GF-D8 (cell line): ENCODE measurements at places on chromosomes 4 and X.

GRCh38 chr4:8198206-8198905, 734 bp upstream of the SH3TC1 start:
- no peak for DNase-seq

DNA sequence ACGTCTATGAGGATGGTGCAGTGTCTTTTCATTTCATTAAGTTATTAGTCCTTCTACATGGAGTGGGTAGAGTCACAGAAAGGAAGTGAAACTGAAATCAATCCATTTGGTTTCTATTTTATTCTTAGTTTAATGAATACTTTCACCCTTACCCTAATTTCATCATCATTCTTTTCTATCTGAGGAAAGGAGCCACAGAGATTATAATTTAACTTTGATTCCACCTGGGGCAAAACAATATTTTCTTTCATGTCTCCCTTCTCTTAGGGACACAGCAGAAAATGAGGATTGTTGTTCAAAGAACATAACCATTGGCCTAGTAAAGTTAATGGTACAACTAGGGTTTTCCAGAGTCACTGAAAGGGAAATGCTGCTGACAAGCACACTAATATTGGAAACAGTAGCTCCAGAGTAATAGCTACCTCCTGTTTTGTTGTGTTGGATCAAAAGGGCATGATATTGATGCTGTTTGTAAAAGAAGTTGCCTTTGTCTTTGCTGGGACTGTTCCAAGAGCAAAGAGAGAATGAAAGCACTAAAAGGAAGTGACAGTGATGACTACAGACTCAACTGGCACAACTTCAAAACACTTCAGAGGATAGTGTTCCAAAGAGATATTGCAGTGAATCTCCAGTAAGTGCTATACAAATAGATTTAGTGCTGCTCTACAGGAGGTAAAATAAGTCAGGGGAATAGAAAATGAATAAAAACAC, 247.1 kb upstream of the PITX2 start:
- DNase-seq: no peak

DNA sequence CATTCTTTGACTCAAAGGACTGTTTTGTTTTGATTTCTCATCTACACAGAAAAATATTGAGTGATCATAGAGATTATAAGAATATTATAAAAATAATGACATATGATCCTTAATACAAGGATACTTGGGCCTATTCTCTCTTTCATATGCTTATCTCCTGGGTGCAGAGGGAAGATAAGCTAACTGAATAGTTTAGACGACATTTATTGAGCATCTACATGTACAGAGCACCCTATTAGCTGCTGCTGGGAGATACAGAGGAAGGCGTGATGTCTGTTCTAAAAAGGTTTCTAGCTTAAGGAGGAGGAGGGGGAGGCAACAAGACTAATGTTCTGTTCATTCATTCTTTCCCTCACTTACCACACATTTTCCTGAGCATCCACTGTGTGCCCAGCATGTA, 106.8 kb downstream of the HDAC8 start:
- no peak for DNase-seq

DNA sequence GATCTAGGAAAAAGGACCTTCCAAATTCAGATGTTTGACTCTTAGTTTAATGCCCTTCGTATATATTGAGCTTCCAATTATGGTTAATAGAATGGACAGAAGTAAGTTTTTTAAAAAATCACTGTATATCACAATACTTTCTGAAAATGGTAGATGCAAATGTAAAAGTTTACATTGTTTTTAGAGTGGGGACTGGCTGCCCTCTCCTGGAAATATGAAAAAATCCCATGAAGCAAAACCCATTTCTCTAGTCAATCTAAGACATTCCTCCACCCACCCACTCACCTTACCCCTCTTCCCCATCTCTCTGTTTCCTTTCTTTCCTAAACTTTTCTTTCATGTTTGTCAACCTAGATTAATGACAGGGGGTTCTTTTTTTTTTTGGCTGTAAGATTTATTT, 134.5 kb downstream of the ARHGAP6 start:
- DNase-seq: no peak

- DNase-seq: no peak
Observed at GRCh38 chrX:138765051-138765450, 53.5 kb upstream of the FGF13 start.

- DNase-seq: peak; percentile 72
Observed at GRCh38 chr4:14906805-14907204, 95.5 kb upstream of the CPEB2 start.

- no peak for DNase-seq
Observed at GRCh38 chr4:7041801-7042502, 1.2 kb upstream of the TADA2B start.

- no peak for DNase-seq
Observed at GRCh38 chr4:64911846-64912245, 502.6 kb upstream of the TECRL start.

DNA sequence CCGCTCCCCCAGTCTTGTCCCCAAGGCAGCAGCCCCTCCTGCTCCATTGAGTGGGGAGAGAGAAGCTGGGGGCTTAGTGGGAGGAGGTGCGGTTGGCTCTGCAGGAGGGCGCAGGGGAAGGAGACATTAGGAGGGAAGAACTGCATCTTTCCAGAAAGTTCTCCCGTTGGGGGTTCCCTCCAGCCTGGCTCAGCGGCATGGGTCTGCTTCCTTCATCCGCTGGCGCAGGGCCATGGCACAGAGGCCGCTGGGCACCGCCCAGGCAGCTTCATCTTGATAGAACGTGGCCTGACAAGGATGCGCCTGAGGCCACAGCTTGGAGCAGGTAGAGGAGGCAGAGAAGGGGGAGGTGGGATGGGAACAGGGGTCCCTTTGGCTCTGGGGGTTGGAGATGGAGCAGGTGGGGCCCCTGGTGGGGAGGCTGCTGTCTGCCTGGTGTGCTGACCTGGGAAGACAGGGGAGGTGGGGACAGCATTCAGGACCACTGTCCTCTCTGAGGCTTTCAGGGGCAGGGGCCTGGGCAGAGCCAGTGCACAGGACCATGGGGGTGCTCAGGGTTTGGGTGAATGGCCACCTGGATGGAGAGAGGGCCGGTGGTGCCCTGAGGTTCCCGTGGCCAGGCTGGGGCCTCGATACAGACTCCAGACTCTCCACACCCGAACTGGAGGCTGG, 12.1 kb downstream of the DOK7 start:
- DNase-seq: no peak

GRCh38 chr4:88823058-88823919, 125.7 kb upstream of the NAP1L5 start:
- DNase-seq: peak; percentile 63

DNA sequence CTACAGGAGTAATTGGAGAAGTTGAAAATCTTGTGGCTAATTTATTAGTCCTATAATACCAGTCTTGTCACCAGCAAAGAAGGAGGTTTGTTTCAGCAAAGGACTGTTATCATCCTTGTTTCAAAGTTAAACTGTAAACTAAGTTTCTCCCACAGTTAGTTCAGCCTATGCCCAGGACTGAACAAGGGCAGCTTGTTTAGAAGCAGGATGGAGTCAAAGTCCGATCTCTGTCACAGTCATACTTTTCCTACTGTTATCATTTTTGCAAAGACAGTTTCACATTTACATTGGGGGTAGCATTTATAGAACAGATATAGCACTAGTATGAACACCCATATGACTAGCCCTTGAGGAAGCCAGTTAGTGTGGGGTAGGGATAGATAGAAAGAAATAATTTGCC, 46.4 kb downstream of the AKAP4 start:
- DNase-seq: no peak

DNA sequence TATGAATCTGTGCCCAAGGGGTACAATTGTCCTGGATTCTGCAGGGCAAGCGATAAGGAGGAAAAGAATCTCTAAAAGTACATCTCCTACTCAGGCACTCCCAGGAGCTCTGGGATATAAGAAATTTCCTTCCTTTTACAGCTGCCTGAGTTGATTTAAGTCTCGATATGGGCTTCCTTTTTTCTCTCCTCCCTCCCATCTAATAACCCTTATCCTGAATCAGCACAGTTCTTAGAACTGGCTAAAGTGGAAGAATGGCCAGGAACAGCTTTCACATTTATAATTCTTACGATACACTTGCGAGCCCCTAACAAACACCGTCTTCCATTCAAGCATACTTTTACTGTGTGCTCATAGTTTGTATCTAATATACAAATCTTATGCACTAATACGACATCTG, 21.2 kb downstream of the LRP2BP start:
- DNase-seq: no peak

- no peak for DNase-seq
Observed at GRCh38 chr4:128862608-128863311, 53.3 kb downstream of the JADE1 start.

GRCh38 chr4:82678051-82678450, 116.3 kb upstream of the TMEM150C start:
- DNase-seq: no peak

GRCh38 chr4:185898413-185898812, 86.4 kb upstream of the SORBS2 start:
- no peak for DNase-seq

- no peak for DNase-seq
Observed at GRCh38 chr4:22721204-22721603, 28.5 kb downstream of the GBA3 start.

GRCh38 chr4:1501754-1502500, 95.7 kb upstream of the NKX1-1 start:
- no peak for DNase-seq
